AG10803 (cell line): ENCODE measurements at places on chromosomes 11 and 22.

DNA sequence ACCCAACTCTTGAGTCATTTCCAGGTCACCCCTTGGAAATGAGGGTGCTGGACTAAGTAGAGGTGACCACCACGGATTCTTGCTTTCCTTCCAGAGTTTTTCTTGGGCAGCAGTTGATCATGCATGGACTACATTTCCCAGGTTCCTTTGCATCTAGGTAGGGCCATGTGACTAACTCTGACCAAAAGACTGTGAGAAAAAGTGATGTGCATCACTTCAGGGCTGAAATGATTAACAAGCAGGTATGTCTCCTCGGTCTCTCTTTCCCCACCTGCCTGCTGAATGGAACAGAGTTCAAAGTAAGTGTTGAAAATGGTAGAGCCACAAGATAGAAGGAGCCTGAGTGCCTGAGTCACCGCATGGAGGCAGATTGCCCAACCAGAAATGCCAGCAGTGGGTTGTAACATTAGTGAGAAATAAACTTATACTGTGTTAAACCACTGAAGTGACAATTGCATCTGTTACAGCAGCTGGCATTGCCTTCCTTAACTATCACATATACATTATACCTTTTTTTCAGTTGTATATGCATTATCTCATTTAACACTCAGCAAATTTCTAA is 113.5 kb downstream of the MN1 start:
- no peak for DNase-seq

- no peak for DNase-seq
Measured at GRCh38 chr11:44585421-44585820, 20.0 kb downstream of the CD82 start.

GRCh38 chr11:126797457-126798169 is 203.0 kb downstream of the KIRREL3 start:
- no peak for DNase-seq

DNA sequence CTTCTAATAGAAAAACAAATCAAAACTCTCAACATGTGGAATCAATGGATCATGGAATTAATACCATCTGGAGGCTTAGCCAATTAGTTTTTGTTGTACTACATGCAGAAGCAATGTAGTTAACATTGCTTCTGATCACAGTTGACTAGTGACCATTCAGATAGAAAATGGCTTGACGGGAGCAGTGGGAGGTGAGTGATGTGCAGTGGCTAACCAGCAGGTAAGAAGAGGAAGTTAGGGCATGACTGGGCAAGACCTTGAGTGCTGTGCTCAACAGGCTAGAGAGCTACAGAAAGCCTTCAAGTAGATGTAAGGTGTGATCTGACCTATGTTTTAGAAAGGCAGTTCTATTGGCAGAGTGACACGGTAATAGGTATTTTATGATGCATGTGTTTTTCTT is 60.7 kb upstream of the ALKBH3 start:
- no peak for DNase-seq
